ENCODE measurements at places on chromosomes 5 and 9. TPM values are rescaled to one million over a fixed set of nuclear protein-coding genes. Genes with fewer than 3 reads are reported as not detected.

DNA sequence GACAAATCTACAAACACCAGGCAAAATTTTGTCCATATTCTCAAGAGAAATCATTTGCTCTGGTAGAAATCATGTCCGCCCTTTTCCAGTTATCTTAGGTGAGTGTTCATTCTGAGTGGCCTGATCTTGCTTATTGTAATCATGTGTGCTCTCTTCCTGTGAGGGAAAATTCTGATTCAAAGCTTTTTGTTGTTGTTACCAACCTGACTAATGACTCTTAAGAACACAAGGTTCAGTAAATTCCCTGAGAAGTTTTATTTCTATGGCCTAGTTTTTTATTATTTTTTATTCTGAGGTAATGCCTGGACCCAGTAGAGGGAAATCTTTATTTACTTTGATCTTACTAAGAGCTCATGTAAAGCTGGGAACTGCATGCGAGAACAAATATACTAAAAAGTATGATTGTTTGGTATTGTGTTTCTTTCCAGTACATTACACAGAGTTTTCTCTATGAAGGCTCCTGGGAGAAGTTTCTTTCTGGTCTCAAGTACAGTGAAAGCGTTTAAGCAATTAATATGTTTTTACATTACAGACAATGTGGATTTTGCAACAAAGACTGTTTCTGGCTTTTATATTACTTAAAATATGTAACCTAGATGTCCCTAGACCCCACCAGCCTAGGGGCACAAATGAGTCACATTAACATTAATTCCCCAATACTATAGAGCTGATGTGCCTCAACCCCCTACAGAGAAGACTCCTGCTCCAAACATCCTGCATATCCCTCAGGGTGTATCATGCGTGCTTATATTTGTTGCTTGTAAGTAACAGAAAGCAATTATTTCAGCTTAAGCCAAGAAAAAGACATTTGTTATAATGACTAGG, 138.1 kb downstream of the TMEM167A start:
- no peak for DNase-seq

Gene PLK2
- total RNA-seq = 64.6 TPM

Gene STOML2
- total RNA-seq = 47.2 TPM

GRCh38 chr5:132812123-132812765, 858 bp upstream of the SOWAHA start:
- DNase-seq = no peak

Gene GDF9
- total RNA-seq = 0.19 TPM
